ENCODE measurements at places on chromosomes 3 and 15.
A peak's percentile ranks its signal among the peaks of the same experiment; 100 is the strongest.

DNA sequence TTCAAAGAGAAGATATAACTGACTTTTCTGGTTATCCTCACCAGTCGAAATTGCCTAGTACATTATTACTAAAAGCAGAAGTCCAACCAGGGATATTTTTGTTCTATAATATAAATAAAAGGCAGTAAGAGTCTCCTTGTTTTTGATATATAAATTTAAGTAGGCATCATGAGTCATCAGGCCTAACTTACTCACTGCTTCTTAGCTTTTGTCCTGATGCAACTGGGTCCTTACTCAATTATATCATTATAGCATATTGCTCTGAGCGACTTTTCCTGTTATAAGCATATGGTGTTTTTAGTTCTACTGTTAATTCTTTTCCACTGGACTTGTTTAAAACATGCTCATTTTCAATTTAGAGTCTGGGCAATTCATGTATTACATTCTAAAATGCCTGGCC is 910.1 kb downstream of the MCTP2 start:
- DNase-seq: no peak

- DNase-seq: no peak
Measured at GRCh38 chr3:127711896-127712295, 39.1 kb downstream of the ABTB1 start.

DNA sequence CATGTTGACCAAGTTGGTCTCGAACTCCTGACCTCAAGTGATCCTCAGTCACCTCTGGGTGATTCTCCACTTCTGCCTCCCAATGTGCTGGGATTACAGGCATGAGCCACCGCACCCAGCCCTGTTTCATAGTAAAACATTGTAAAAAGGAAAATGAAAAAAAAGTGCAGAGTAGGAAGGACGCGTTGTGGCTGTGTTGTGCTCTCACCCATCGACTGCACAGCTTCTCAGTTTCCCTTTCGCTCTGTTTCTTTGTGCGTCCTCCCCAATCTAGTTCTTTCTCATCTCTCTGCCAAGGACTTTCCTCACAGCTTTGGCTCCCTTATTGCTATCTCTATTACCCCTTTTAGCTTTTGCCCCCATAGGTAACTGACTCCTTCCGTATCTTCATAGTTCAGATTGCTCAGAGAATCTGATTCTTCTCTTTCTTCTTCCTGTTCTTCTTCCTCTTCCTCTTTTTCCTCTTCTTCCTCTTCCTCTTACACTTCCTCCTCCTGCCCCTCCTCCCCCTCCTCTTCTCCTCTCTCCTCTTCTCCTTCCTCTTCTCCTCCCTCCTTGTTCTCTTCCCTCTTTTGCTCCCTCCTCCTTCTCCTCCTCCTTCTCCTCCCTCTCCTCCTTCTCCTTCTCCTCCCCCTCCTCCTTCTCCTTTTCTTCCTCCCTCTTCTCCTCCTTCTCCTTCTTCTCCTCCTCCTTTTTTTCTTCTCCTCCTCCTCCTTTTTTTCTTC is 81.1 kb upstream of the VGLL4 start:
- DNase-seq: no peak

DNA sequence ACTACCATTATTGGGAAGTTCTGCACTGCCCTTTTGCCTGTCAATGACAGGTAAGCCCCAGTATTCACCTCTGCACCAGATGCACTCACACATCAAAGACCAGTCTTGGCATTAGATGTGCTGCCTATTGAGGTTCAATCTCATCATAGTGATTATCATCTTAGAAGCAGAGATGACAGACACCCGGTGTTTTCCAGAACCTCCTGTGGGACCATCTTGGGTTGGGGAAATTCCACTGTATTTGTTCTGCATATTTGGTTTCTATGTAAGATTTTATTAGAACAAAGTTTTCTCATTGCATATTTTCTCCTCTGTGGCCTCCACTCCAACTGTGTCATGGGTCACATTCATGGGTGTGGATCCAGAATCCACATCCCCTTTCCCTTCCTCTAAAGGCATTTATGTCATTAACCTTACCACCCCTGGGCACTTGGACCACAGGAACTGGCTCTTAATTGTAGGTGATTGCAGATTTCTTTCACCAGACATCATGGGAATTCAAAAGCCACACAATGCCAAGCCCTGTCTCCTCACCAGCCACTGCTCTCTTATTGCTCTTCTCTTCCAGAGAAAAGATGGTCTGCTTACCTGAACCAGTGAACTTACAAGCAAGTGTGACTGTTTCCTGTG is 31.2 kb downstream of the PLA1A start:
- no peak for DNase-seq

- DNase-seq: no peak
Measured at GRCh38 chr15:39114690-39115378, 466.0 kb upstream of the THBS1 start.

DNA sequence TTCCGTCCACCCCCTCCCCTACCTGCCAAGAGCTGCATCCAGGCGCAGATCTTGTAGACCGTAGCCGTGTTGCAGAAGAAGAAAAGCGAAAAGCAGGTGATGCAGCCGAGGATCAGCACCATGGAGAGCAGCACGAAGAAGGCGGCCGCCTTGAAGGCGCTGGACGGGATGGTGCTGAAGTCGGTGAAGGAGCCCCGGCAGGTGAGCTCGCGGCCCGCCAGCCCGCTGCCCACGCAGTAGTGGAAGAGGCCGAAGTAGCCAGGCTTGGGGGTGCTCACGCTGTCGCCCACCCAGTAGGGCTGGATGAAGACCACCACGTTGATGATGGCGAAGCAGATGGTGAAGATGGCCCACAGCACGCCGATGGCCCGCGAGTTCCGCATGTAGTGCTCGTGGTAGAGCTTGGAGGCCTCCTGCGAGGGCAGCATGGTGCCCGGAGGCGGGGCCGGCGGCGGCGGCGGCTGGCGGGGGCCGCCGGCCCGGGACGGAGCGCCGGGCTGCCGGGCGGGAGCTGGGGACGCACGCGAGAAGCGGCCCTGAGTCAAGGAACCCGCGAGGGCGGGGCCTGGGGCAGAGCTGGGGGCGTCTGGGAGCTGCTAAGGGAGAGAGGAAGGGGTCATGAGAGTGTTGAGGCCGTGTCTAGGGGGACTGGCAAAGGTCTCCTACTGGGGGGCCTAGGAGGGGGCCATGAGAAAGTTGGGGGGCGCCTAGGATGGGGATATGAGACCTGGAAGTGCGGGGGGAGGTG is 1.2 kb downstream of the LHFPL4 start:
- DNase-seq: peak; percentile 82

DNA sequence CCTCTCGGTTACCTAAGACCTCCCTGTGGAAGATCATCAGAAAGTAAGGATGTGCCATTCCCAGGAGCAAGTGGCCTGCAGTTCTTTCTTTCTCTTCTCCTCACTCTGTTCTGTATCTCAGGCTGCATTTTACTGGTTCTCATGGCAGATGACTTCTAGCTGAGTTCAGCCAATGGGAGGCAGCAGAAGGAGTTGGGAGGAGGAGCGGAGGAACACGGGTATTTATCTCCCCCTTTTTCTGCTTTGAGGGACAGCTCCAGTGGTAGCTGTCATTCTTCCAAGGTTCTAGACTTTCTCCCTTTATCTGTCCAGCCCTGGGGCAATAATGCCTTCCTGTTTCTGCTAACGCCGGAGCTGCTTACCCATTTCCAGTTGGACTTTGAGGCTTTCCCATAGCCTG is 339.9 kb downstream of the NR2F2 start:
- DNase-seq: no peak

- no peak for DNase-seq
Measured at GRCh38 chr3:133196527-133196926, 158.3 kb downstream of the TMEM108 start.

DNA sequence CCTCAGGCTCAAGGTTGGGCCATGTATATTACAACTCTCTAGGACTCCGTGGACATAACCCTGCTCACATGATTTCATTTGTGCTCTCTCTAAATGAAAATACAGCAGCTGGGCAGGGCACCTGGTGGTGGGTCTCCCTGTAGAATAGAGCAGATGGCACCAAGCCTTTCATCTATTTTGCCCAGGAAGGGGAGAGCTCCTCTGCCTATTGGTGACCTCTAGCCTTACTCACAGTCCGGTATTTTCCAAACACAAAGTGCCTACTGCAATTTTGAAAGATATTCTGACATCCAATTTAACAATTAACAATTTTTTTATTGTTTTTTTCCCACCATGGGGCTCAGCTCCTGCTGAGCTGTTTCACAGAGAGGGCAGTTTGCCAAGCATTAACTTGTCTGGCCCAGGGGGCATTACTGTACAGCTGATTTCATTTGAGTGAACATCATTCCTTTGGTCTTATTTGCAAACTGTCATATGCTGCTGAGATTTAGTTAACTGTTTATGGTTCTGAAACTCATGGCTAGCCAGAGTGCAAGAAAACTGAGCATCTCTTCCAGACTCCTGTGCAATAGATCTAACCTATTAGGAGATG is 474.0 kb downstream of the EPHB1 start:
- DNase-seq: no peak

DNA sequence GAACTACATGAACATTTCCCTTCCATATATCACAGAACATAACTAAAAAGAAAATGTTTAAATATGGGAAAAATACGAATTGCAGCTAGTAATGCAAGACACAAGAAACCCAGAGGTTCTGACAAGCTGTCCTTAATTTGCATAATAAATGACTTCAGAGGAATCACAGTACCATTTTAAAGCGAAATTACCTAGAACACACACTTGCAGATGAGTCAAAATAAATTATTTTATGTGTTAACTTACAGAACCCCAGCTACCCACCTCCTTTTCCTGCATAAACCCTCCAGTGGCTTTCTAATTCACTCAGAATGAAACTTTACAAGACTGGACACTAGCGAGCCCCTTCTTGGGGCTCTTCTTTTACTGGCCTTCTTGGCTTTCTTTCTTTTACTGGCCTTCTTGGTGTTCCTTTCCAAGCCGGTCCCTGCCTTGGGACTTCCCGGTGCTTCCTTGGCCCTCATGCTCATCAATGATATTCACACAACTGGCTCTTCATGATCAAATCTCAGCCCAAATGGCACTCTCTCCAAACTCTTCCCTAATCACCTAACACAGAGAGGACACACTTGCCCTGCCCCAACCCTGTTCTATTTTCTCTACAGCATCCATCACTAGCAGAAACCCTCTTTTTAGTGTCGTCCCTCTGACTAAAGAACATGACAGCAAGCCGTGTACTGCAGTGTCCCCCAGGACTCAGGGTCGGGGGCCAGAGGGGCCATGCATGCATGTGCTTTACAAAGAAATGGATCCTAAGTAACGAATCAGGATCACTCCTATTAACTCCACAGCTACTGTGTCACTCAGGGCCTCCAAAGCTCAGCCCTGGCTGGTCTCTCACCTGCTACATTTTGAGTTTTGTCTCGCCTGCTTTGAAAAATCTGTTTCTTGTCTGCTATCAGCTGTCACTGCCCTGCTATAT is 4.8 kb downstream of the CHSY1 start:
- DNase-seq: no peak

DNA sequence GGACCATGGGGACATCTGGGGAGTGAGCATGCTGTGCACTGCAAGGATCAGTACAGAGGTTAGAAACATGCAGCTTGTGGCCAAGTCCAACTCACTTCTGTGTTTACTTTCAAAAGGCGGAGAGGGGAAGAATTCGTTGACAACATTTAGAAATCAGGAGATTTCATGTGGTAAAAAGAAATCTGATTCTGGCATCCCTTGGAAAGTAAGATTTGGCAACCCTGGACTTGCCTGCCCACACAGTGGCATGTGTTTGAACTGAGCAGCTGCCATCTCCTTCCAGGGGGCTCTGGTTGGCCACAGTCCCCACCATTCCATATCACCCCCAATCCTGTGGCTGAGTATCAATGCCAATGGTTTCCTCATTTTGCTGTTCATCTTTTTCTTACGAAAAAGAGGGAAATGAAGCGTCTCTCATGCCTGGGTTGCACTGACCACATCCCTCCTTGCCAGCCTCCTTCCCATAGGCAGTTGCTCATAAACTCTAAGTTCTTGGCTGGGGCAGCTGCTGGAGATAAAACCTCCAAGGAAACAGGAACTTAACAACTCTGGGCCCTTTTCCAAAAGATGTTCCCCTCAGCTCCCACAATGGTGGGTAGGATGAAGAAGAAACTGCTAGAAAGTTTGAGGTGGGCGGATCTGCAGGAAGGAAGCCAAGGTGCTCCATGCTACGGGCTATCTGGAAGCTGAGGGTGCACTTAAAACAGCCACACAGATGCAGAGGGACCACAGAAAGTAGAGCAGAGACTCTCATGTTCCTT is 29.2 kb downstream of the SLC6A11 start:
- no peak for DNase-seq

GRCh38 chr15:90966262-90966661 is 11.6 kb downstream of the RCCD1 start:
- DNase-seq: no peak

DNA sequence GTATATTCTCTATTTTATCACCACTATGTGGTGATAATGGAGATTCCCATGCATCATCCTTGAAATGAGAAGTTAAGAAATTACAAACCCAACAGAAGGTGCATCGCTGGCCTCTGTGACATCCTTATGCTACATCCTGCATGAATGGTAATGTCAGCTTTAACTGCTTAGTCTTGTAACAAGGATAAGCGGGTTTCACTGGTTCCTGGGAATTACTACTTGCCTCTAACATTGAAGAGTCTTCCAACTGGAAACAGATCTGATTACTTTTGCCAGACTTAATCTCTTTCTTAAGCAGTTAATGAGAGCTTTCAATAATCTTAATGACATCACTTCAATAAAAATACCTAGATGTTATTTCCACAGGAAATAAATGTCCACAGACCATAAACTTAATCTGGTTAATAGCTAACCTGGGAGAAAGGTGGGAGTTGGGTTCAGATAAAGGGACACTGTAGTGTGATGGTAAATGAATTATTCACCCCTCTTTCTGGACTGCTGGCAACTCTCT is 44.0 kb downstream of the FMN1 start:
- DNase-seq: no peak

DNA sequence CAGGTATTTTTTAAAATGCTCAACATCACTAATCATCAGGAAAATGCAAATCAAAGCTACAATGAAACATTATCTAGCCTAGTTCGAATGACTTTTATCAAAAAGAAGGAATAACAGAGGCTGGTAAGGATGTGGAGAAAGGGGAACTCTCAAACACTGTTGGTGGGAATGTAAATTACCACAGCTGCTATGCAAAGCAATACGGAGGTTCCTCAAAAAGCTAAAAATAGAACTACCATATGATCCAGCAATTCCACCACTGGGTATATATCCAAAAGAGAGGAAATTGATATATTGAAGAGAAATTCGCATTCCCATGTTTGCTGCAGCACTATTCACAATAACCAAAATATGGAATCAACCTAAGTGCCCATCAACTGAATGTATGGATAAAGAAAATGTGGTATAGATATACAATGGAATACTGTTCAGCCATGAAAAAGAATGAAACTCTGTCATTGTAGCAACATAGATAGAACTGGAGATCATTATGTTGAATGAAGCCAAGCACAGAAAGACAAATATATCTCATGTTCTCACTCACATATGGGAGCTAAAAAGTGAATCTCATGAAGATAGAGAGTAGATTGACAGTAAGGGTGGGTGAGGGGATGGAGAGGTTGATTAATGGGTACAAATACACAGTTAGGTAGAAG is 19.7 kb upstream of the CLN6 start:
- DNase-seq: no peak

GRCh38 chr15:48498828-48499227 is 146.7 kb downstream of the FBN1 start:
- DNase-seq: no peak
